T-helper 9 cell (primary cell): ENCODE measurements at places on chromosomes 12 and 14.

GRCh38 chr14:104335611-104336010, 197.2 kb downstream of the KIF26A start:
- DNase-seq: no peak

DNA sequence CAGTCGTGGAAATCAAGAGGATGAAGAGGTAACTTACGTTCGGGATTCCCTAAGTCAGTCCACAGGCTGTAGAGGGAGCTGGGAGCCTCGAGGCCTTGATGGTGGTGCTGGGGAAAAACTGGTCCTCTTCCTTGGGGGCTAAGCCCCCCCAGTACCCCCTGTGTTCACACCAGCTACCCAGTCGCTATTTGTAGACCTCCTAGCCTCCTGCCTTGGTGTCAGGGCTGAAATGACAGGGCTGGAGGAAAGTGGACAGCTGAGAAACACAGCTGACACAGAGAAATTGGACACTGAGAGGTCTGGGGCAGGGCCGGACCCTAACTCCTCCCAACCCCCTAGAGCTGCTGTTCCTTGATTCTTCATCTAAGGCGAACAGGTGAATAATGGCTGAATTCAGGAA, at the start of gene STAC3:
STAC3 (minus strand) TSS at position 232 of the 400 bp plus-strand sequence. CDS start 1,551 bp downstream, outside the sequence.
- no peak for DNase-seq

GRCh38 chr14:105861985-105862465, 335.6 kb downstream of the TMEM121 start:
- no peak for DNase-seq

DNA sequence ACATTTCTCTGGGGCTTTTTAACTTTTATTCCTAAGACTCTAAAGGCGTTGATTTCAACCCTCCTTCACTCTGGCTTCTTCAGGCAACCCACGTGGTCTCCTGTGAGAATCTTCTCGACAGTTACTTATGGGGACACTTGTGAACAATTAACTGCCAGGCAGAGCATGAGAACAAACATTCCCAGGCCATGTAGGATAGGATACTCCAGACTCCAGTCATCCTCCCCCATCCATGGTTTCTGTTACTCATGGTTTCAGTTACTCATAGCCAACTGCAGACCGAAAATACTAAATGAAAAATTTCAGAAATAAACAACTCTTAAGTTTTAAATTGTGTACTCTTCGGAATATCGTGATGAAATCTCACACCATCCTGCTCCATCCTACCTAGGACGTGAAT, 19.5 kb downstream of the GPR68 start:
- DNase-seq: no peak

DNA sequence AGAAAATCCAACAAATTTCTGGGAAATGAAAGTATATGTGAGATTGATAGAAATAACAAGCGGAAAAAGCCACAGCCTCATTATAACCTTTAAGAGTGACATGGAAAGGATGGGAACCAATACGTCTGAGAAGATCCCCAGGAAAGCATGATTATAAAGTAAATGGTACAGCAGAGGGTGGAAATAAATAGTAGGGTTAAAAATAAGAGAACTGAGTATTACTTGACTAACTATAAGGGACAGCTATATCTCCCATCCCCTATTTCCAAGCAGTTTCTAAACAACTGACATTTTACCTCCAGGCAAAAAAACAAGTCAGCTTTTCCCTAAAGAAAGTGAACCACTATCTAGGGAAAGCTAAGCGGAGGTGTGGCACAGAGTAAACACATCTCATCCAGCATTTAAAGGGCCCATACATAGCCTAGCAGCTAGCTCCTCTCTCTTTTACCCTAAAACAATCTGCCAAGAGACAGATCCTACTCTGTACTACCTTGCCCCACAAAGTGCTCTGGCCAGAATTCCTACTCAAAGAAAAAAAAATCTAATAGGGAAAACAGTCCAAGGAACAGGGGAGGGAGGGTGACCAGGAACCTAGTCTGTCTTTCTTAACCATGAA, 11.2 kb downstream of the OSBPL8 start:
- no peak for DNase-seq

GRCh38 chr14:75049731-75050201, 1.5 kb downstream of the MLH3 start:
- DNase-seq: no peak

DNA sequence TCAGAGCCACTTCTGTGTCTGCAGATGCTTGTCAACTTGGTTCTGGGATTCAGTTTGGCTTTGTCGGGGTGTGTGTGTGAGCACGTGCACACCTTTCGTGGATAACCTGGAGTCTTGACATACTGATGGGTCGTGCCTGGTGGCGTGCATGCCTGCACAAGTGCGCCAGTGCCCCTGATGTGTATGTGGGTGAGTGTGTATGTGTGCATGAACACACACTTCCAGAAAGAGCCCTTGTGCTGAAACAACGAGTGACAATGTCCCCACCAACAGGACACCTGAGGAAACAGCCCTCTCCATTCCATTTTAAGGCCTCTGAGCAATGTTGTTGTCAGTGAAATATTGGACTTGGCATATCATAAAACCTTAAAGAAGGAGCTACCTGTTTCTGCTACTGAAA, 53.9 kb downstream of the SMUG1 start:
- DNase-seq: no peak

DNA sequence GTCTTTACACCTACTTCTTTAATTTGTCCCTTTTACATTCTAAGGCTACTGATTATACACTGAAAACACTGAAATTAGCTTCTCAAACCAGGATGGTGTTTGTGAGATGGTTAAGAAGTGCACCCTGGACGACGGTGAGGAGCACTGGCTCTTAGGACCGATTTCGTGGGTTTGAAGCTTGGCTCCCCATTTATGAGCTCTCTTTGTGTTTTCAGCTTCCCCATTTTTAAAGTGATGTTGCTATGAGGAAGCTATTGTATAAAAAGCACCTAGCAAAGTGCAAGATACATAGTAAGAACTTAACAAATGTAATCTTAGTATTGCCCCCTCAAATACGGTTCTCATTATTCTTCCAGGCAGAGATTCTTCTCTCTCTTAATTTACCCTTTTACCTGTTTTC, 4.7 kb downstream of the NFYB start:
- no peak for DNase-seq

GRCh38 chr14:103890821-103891666, 37.2 kb upstream of the TDRD9 start:
- DNase-seq: no peak

DNA sequence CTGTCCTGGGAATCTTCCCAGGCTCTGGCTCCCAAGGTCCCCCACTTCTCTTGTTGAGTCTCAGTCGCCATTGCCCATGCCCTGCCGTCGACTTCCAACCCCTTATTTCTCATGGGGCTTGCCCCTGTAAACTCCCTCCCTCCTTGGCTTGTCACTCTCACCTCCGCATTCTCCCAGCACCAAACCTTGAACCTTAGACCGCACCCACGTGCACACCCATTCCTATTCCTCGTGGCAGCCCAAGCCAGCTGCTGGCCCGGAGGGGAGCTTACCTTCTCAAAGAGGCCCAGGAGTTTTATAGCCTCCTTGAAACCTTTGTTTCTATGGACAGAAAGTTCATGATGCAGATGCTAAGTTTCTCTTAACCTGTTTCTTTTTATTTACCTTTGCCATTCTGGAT, 4.6 kb downstream of the JDP2 start:
- no peak for DNase-seq

DNA sequence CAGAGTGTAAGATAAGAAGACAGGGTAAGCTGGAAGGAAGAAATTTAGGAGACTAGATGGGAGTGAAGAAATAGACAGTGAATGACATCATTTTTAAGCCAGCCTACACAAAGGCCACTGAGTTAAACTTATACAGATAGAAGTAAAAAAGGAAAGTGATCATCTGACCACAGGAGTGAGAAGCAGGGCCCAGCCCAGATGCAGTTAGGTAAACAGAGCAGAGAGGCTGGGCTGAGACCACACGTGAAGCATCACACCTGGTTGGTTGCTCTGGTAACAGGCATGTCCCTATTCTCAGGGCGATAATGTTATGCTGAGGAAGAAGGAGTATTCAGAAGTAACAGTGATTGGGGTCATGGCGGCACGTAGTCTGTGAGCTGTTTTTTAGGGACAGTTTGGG, 1079.4 kb downstream of the AACS start:
- no peak for DNase-seq

DNA sequence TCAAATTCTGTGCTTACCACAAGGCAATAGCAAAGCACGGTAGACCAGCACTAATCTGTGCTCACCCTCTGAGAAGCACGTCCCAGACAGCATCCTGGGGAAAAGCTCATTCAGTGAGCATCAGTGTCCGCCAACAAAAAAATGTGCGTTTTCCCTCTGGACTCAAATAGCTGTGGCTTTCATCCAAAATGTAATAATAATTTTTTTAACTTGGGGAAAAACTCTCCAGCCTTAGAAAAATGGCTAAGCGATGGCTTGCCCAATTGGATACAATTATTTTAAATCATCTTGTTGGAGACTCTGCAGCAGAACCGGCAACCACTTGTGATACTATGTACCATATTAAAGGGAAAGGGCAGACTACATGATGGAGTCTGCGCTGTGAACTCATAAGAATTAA, 1.1 kb upstream of the KRT77 start:
- no peak for DNase-seq
